Cortex of kidney (tissue), 1 donor: ENCODE measurements at places on chromosomes 4 and X.

GRCh38 chrX:154398668-154399526, 720 bp downstream of the RPL10 start:
- no peak for DNase-seq

DNA sequence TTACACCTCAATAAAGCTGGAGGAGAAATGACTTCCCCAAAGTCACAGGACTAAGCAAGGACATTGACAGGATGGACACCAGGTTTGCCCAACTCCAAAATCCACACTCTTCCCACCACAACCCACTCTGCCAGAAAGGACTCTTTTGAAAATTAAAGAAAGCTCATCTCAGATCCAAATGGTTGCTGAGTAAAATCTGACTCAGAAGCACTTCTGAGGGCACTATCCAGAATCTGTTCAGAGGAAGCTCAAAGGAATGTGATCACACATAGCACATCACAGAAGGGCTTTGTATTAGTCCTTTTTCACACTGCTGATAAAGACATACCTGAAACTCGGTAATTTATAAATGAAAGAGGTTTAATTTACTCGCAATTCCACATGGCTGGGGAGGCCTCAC, 155.5 kb downstream of the RAB28 start:
- DNase-seq: no peak

GRCh38 chr4:146981651-146982050, 36.0 kb upstream of the TTC29 start:
- DNase-seq: no peak

GRCh38 chr4:108113229-108113628, 55.5 kb downstream of the LEF1 start:
- no peak for DNase-seq

GRCh38 chr4:169189372-169189771, 81.4 kb downstream of the SH3RF1 start:
- no peak for DNase-seq
